Suprapubic skin (tissue), 4 donors: ENCODE measurements at places on chromosomes 5 and 9. TPM values are rescaled to one million over a fixed set of nuclear protein-coding genes. Genes with fewer than 3 reads are reported as not detected.

ROR2 gene
- total RNA-seq: 7.3 TPM

SPINK13 gene
- total RNA-seq: not detected

DNA sequence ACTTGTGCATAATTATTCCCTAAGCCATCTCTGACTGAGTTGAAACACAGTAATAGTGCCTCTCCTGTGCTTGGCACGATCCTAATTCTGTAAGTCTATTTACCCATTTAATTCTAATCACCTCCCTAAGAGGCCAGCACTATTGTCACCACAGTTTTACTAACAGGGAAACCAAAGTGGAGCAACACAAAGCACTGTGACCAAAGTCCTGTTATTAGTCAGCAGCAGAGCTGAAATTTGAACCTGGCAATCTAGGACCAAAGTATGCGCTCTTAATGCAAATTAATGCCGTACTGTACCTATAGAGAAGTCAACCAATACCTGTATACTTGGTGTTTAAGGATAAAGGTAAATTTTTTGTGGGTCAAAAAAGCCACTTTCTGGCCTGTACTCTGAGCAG lies 77.1 kb upstream of the CNTLN start:
- H3K36me3 ChIP-seq: no peaks in the 10 kb centered on the region
- no peaks in the 10 kb centered on the region for H3K4me1 ChIP-seq
- H3K27me3 ChIP-seq: no peaks in the 10 kb centered on the region
- no peak for DNase-seq
- no peak overlapping the region for H3K4me3 ChIP-seq
- H3K27ac ChIP-seq: no peak overlapping the region

GDNF gene
- 0.98 TPM for total RNA-seq

GRCh38 chr5:34715711-34716110 lies 59.6 kb downstream of the RAI14 start:
- H3K27ac ChIP-seq: no peak overlapping the region
- H3K4me3 ChIP-seq: no peak overlapping the region

DNA sequence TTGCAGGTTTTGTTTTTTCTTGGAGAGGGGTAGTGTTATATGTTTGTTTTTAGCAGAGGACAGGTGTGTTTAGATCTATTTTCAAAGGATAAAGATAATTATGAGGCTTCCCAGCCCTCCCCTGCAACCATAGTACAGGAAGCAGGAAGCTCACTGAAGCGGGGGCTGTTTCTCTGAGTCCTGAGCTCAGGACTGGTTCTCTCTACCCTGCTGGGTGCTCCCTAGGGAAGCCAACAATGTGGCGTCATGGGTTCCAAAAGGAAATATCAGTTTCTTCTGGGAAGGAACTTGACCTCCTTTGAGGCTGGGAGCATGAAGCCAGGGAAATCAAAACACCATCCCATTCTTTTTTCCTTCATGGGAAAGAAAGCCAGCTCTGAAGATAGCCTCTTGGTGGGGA lies 62.2 kb downstream of the RAD23B start:
- no peak for DNase-seq
- H3K36me3 ChIP-seq: no peaks in the 10 kb centered on the region
- peaks cover 8% of the 10 kb centered on the region for H3K4me1 ChIP-seq
- no peaks in the 10 kb centered on the region for H3K27me3 ChIP-seq
- H3K4me3 ChIP-seq: no peak overlapping the region

DNA sequence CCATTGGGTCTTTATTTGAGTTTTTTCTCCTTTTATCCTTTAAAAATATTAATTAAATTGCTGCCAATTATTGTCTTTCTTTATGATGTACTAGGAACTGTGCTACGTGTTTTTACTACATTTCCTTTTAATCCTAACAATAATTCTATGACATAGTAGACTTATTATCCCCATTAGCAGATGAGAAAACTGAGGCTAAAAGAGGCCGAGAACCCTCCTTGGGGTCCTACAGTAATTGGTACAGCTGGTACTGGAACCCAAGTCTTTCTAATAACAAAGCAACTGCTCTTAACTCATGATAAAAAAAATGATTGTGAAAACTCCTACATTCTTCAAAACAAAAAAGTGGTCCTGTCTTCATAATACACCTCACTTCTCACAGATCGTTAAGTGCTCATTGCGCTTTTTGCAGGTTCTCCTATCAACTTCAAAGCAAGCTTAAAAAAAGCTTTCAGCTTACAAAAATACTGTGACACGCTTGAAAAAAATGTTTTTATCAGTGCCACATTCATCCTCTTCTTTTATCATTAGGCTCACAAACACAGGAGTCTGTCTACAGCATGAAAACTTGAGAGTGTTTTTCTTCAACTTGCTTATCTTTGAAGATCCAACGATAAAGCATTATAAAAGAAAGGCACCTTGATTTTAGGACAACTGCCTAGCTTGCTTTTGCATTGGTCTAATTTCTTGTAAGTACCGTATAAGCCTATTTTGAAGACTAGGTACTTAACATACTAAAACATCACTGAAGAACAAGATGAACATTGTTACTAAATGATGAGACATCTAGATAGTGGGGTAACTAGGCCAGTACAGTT lies 32.4 kb downstream of the FYB1 start:
- no peak for DNase-seq
- H3K27ac ChIP-seq: no peak overlapping the region
- no peaks in the 10 kb centered on the region for H3K36me3 ChIP-seq
- H3K27me3 ChIP-seq: no peaks in the 10 kb centered on the region

DNA sequence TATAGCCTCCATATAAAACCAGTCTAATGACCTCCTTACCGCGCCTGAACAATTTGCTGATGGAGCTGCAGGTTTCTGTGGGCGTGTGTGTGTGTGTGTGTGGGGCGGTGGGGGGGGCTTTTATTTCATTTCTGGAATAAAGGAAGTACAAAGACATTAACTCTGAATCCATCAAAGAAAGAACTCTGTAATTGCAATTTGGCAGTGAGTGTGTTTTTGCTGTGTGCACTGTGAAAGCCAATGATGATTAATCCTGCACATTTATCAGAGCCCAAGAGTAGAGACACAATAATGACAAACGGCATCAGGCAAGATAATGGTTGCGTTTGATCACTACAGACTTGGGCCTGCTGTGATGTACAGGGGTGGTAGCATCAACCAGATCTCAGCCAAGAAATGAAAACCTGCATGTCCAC lies 29.3 kb upstream of the NDFIP1 start:
- no peak overlapping the region for H3K4me3 ChIP-seq
- no peaks in the 10 kb centered on the region for H3K36me3 ChIP-seq
- no peak overlapping the region for H3K27ac ChIP-seq

ADAM19 gene
- total RNA-seq: 2.6 TPM

CRHBP gene
- 1.0 TPM for total RNA-seq

GRCh38 chr9:806285-807156 lies 35.0 kb upstream of the DMRT1 start:
- H3K4me1 ChIP-seq: peaks cover 6% of the 10 kb centered on the region
- no peak overlapping the region for H3K4me3 ChIP-seq
- H3K27ac ChIP-seq: no peak overlapping the region
- H3K36me3 ChIP-seq: no peaks in the 10 kb centered on the region
- H3K27me3 ChIP-seq: no peaks in the 10 kb centered on the region
- DNase-seq: no peak

DNA sequence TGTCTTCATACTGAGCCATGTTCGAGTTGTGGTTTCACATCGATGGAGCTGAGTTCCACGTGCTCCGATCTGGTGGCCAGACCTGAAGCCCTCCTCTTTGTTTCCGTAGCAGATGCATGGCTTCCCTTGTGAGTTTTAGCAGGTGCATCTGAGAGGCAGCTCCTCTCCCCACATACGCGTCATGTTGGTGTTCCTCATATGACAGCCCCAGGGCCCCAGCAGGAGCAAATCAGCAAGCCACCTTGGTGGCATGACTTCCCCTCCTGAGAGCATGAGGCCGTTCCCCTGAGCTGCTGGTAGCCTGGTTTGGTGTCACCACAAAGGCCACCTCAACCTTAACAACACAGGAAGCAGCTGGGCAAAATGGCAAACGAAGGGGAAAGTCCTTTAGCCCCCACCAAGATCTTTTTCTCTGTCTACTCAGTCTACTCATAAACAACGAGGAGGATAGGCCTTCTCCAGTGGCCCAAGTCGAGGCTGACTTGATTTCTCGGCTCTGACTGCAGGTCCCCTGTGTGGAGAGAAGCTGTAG lies 5.9 kb downstream of the CYFIP2 start:
- H3K4me1 ChIP-seq: peaks cover 15% of the 10 kb centered on the region
- no peak for DNase-seq
- H3K27ac ChIP-seq: no peak overlapping the region
- no peaks in the 10 kb centered on the region for H3K36me3 ChIP-seq

GAS1 gene
- total RNA-seq: 45.0 TPM

DNA sequence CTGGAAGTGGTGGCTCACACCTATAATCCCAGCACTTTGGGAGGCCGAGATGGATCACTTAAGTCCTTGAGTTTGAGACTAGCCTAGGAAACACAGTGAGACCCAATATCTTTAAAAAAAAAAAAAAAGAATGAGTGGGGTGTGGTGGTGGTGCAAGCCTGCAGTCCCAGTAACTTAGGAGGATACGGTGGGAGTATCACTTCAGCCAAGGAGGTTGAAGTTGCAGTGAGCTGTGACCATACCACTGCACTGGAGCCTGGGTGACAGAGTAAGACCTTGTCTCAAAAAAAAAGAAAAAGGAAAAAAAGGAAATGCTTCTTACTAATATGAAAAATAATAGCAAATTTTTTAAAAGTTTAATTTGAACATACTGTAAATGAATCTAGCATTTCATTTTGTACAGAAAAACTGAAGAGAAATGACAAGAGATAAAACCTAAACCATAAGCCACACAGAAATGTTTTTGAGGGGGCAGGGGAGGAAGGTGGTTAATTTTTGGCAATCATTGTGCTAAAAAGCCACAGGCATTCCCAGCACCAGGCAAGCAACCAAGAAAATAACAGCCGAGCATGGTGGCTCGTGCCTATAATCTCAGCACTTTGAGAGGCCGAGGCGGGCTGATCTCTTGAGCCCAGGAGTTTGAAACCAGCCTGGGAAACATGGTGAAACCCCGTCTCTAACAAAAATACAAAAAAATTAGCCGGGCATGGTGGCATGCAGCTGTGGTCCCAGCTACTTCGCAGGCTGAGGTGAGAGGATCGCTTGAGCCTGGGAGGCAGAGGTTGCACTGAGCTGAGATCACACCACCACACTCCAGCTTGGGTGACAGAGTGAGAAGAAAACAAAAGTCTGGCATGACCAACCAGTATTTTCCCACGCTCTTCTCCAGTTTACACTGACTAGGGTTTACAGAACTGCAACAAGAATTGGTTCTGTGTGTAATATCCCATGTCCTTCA lies 114.5 kb upstream of the NR5A1 start:
- H3K27ac ChIP-seq: no peak overlapping the region
- no peak overlapping the region for H3K4me3 ChIP-seq
- H3K4me1 ChIP-seq: peaks cover 14% of the 10 kb centered on the region
- DNase-seq: no peak
- no peaks in the 10 kb centered on the region for H3K27me3 ChIP-seq

GRCh38 chr9:89815903-89816573 lies 211.2 kb downstream of the GADD45G start:
- H3K27ac ChIP-seq: no peak overlapping the region
- peaks cover 6% of the 10 kb centered on the region for H3K27me3 ChIP-seq
- H3K4me3 ChIP-seq: no peak overlapping the region
- DNase-seq: no peak
- peaks cover 5% of the 10 kb centered on the region for H3K4me1 ChIP-seq
- H3K36me3 ChIP-seq: no peaks in the 10 kb centered on the region

- H3K4me3 ChIP-seq: no peak overlapping the region
- H3K27ac ChIP-seq: no peak overlapping the region
- H3K27me3 ChIP-seq: no peaks in the 10 kb centered on the region
- H3K4me1 ChIP-seq: no peaks in the 10 kb centered on the region
Observed at GRCh38 chr5:154331232-154331631, 114.6 kb upstream of the SAP30L start.

PDGFRB gene
- total RNA-seq: 44.3 TPM

GRCh38 chr5:148484651-148485050 lies 100.9 kb downstream of the FBXO38 start:
- DNase-seq: no peak
- H3K36me3 ChIP-seq: no peaks in the 10 kb centered on the region
- no peaks in the 10 kb centered on the region for H3K4me1 ChIP-seq

- peaks cover 8% of the 10 kb centered on the region for H3K27me3 ChIP-seq
- H3K4me1 ChIP-seq: no peaks in the 10 kb centered on the region
- no peaks in the 10 kb centered on the region for H3K36me3 ChIP-seq
- no peak overlapping the region for H3K4me3 ChIP-seq
Observed at GRCh38 chr5:6468870-6469269, 20.2 kb downstream of the UBE2QL1 start.

FRMD3 gene
- 2.8 TPM for total RNA-seq

- H3K36me3 ChIP-seq: no peaks in the 10 kb centered on the region
- no peaks in the 10 kb centered on the region for H3K27me3 ChIP-seq
- H3K4me3 ChIP-seq: no peak overlapping the region
- no peak overlapping the region for H3K27ac ChIP-seq
- no peaks in the 10 kb centered on the region for H3K4me1 ChIP-seq
Observed at GRCh38 chr9:108316066-108316465, 539.7 kb downstream of the ACTL7B start.

DNA sequence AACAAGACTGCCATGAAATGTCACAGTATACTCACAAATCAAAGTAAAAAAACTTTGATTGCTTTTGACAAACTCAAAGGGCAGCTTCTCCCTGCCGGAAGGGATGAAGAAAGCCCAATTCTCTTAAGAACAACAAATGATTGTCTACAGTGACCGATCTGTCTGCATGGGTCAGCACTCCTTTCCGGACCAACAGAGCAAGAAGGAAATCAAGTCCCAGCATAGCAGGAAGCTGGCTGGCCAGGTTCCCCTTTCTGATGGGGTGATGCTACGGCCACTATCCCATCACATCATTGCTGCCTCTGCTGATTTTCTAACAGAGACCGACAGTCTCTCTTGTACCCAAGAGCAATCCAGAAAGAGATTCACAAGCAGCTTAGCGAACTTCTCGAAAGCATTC lies 692 bp downstream of the C1QTNF3 start:
- no peak for DNase-seq
- no peaks in the 10 kb centered on the region for H3K36me3 ChIP-seq
- no peak overlapping the region for H3K27ac ChIP-seq
- H3K4me1 ChIP-seq: peaks cover 14% of the 10 kb centered on the region
- no peaks in the 10 kb centered on the region for H3K27me3 ChIP-seq

GRCh38 chr9:34994260-34994899 lies 4.8 kb downstream of the DNAJB5 start:
- H3K4me1 ChIP-seq: peaks cover 64% of the 10 kb centered on the region
- H3K27me3 ChIP-seq: no peaks in the 10 kb centered on the region
- peak overlapping the region; percentile 75 for H3K27ac ChIP-seq
- no peak for DNase-seq
- H3K4me3 ChIP-seq: no peak overlapping the region
- peaks cover 11% of the 10 kb centered on the region for H3K36me3 ChIP-seq

- H3K27ac ChIP-seq: no peak overlapping the region
- H3K27me3 ChIP-seq: no peaks in the 10 kb centered on the region
- H3K36me3 ChIP-seq: no peaks in the 10 kb centered on the region
- no peaks in the 10 kb centered on the region for H3K4me1 ChIP-seq
- DNase-seq: no peak
- H3K4me3 ChIP-seq: no peak overlapping the region
Observed at GRCh38 chr5:40904994-40905306, 4.3 kb upstream of the C7 start.

DNA sequence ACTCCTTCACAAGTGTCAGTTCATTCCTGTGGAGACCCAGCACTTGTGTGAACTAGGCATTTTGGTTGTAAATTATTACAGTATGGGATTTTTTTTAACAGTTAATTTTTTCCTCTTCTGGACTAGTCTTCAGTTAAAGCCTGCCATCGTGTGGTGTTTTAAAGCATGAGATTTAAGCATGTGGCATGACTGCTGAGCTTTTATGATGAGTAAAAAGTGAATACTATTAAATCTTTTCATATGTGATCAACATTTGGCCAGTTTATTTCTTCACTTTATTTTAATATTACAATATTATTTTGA lies 25.0 kb downstream of the LMNB1 start:
- H3K4me3 ChIP-seq: no peak overlapping the region
- no peaks in the 10 kb centered on the region for H3K27me3 ChIP-seq
- no peak for DNase-seq
- H3K4me1 ChIP-seq: no peaks in the 10 kb centered on the region
- H3K36me3 ChIP-seq: peaks cover 3% of the 10 kb centered on the region
